Activated naive CD4-positive, alpha-beta T cell (primary cell): ENCODE measurements at places on chromosomes 6 and 20.

- DNase-seq: no peak
Measured at GRCh38 chr20:29325304-29325640, 1932.2 kb upstream of the DEFB115 start.

DNA sequence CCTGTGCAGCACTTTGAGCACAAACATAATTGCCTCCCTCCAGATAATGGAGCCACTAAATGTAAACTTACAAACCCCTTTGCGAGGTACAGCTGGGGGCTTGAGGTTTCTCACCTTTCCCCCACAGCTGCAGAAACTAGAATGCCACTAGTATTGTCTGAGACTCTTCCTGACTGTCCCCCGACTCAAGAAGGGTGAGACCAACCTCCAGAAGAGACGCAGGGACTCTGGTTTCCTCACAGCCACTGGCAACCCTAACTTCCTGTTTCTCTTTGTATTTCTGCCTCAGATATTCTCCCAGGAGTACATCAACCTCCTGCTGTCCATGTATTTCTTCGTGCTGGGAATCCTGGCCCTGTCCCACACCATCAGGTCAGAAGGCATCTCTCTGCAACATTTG, 23.6 kb downstream of the HM13 start:
- DNase-seq: no peak

- no peak for DNase-seq
Measured at GRCh38 chr6:16420715-16421461, 182.5 kb downstream of the GMPR start.

DNA sequence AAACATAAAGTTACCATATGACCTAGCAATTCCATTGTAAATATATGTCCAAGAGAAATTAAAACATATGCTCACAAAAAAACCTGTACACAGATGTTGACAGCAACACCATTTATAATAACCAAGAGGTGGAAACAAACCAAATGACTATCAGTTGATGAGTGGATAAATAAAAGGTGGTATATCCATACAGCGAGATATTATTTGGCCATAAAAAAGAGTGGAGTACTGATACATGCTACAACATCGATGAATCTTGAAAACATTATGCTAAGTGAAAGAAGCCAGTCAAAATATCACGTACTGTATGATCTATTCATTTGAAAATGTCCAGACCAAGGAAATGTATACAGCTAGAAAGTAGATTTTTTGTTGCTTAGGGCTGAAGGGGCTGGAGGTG, 2.9 kb downstream of the CAP2 start:
- no peak for DNase-seq

GRCh38 chr6:158457616-158458278, 102.1 kb upstream of the TMEM181 start:
- DNase-seq: no peak

DNA sequence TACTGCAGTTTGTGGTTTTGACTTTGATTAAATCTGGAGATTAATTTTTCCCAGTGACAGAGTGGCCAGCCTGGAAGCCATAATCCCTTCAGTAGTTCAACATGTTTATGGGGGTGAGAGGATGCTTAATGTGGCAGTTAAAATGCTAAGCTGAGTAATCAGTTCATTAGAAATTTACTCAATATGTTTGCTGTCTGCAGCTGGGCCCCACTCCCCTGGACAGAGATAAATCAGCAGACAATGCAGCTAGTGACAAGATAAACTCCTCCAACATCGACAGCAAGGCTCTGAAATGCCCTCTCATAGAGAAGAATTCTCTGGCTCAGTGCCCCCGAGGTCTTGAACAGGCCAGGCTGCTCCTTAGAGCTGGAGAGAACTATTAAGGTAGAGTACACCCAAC, 101.9 kb downstream of the LRFN2 start:
- no peak for DNase-seq

- DNase-seq: no peak
Measured at GRCh38 chr6:85679445-85680123, 36.9 kb upstream of the SYNCRIP start.

DNA sequence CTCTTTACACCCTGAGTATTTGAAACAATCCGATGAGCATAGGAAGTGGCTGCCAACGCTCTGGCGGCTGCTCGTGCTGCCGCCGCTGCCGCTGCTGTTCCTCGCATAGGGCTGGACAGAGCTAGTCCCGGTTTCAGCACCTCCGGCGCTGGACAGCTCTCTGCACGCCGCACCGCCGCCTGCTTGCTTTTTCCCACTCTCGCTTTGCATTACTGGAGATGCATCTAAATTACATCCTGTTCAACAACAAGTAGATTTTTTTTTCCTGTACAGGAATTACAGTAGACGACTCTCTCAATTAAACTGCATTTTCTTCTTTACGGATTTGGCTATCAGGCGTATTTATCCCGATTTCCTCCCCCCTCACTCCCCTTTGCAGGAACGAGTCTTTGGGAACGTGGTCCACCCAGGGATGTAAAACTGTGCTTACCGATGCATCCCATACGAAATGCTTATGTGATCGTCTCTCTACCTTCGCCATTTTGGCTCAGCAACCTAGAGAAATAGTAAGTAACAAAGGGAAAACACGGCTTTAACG, 563.8 kb downstream of the LMBRD1 start:
- DNase-seq: no peak

- no peak for DNase-seq
Measured at GRCh38 chr20:53568351-53568750, 25.3 kb downstream of the ZNF217 start.

DNA sequence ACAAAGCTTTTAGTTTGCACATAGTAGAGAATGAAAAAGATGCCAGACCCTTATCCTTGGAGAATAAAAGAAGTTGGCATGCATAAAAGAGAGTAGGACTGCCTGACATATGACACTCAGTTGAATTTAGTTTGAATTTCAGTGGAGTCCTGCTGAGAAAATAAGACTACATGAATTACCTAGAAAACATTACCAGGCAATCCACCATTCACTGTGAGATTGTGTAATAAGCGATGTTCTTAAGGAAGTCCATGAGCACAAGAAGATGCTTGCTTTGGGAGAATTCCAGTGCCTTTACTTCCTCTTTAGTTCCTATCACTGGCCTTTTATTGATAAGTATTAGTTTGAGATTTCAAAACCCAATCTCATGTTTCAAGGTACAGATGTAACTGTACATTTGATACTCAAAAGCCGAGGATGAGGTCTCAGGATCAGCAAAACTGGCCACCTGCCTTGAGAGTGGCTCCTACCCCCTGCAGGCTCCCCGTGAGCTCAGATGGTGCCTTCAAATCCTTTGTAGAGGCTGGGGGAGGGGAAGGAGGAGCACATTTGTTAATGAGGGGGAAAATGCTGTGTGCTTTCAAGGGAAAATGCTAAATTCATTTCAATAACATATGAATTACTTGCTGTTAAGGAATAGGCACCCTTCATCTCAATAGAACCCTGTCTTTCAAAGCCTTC, 11.2 kb upstream of the UNC93A start:
- no peak for DNase-seq

GRCh38 chr6:36441307-36441894, 1.3 kb downstream of the PXT1 start:
- peak; percentile 24 for DNase-seq
